Activated T-helper 1 cell treated with Interleukin-2 at 50 U/mL for 16 hours (primary cell): ENCODE measurements at places on chromosomes 11 and 22.

- DNase-seq, result no peak
Measured at GRCh38 chr11:66727282-66728037, 1.6 kb downstream of the SPTBN2 start.

DNA sequence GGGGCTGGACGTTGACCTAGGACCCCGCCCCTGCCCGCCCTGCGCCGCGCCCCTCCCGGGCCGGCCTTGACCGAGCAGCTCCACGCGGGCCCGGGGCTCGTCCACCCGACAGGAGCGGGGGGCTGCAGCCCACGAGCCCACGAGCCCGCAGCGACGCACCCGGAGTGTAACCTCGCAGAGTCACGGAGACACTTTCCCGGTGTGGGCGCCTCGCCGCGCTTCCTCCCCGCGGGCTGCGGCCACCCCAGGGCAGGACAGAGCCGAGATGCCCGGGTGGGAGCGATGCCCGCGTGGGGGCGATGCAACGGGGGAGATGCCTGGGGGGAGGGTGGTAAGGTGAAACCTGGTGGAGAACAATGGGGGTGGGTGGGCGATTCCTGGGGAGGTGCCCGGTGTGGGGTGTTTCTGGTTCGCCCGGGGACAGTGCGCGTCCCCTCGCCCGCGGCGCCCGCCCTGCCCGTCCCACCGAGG, 4.9 kb upstream of the ZBED4 start:
- no peak for DNase-seq

DNA sequence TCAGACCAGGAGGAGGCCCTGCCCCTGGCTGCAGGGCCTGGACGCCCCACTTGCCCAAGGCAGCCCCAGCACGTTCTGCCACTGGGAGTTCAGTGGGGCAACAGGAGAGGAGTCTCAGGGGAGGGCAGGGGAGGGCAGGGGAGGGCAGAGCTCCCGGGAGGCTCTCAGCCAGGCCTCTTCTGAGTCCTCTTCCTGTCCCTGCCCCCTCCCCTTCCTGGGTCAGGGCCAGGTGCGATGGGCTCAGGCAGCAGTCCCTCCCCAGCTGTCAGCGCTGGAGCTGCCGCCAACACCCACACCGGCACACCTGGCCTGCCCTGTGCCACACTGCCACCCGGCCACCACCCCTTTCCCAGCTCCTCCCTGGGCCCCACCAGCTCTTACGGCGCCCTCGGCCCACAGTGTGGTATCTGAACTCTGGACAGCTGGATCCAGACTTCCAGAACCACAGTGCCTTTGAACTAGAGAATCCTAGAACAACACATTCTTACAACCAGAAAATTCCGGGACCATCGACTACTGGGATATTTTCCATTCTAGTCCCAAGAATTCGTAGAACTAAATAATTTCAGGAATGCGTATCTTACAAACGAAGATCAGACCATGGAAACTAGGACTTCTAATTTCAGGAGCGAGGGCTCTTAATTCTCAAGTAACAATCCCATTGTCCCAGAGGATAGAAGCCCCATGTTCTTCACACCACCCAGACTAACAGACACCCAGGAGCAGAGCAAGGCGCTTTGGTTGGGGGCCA, 21.8 kb downstream of the RPL3 start:
- no peak for DNase-seq

DNA sequence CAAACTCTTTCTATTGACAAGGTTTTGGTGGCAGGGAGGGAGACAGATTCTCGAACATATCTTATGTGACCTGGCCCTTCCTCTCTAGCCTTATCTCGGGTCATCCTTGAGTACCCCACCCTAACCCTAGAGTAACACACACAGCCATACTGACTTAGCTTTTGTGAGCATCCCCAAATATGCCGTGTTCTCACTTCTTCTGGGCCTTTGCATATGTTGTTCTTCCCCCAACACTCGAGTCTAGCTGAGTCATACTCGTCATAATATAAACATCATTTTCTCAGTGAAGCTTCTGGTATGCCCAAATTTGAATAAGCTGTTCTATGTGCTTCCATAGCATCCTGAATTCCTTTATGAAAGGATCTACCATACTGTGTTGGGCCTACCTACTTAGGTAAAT, 8.0 kb downstream of the TTC17 start:
- no peak for DNase-seq

DNA sequence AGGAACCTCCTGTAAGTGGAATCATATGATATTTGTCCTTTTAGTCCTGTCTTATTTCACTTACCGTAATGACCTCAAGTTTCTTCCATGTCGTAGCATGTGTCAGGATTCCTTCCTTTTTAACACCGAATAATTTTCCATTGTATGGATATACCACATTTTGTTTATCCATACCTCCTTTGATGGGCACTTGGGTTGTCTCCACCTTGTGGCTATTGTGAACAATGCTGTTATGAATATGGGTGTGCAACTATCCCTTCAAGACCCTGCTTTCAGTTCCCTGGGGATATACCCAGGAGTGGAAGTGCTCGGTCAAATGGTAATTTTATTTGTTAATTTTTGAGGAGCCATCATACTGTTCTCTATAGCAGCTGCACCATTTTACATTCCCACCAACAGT, 244.9 kb upstream of the BLID start:
- DNase-seq, result no peak

DNA sequence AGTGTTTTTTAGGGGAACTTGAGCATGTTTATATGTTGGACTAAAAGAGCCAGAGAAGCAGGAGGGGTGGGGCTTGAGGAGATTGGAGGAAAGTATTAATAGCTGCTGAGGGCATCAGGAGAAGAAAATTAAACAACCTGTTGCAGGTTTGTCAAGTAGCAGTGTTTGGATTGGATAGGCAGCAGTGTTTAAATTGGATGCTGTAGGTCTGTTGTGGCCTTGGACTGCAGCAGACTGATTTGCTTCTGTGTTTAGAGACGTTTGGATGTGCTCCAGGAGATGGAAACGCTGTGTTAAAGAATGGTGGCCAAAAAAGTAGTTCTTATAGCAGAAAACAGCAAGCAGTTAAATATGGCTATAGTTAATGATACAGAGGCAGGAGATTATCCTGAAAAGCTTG, 5.7 kb downstream of the EIF3L start:
- DNase-seq, result no peak

- no peak for DNase-seq
Measured at GRCh38 chr11:107785401-107785800, 73.2 kb downstream of the SLC35F2 start.

GRCh38 chr11:38612701-38613100, 2014.7 kb upstream of the RAG2 start:
- DNase-seq, result no peak

- DNase-seq, result no peak
Measured at GRCh38 chr11:47460571-47461235, 11.8 kb upstream of the RAPSN start.

DNA sequence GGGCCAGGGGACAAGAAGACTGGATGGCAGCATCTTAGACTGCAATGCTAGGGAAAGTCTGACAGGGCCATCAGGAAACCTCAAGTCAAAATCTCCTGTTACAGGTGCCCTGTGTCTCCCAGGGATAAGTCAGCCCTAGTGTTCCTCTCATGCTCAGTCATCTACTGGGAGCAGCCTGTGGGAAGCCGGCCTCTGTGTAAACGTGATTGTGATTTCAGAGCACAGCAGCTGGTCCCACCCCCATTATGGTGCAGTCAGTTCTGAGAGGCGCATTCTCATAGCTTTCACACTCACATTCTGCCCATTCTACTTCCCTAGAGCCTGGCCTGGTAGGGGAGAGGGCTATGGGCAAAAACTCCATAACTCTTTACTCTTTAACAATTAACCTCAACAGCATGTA, 7.2 kb upstream of the SLN start:
- no peak for DNase-seq

- DNase-seq, result no peak
Measured at GRCh38 chr11:106961518-106961917, 56.8 kb downstream of the GUCY1A2 start.

- DNase-seq, result no peak
Measured at GRCh38 chr22:41576877-41577276, 12.8 kb downstream of the PMM1 start.

- DNase-seq, result no peak
Measured at GRCh38 chr11:110832539-110832938, 120.3 kb upstream of the ARHGAP20 start.

DNA sequence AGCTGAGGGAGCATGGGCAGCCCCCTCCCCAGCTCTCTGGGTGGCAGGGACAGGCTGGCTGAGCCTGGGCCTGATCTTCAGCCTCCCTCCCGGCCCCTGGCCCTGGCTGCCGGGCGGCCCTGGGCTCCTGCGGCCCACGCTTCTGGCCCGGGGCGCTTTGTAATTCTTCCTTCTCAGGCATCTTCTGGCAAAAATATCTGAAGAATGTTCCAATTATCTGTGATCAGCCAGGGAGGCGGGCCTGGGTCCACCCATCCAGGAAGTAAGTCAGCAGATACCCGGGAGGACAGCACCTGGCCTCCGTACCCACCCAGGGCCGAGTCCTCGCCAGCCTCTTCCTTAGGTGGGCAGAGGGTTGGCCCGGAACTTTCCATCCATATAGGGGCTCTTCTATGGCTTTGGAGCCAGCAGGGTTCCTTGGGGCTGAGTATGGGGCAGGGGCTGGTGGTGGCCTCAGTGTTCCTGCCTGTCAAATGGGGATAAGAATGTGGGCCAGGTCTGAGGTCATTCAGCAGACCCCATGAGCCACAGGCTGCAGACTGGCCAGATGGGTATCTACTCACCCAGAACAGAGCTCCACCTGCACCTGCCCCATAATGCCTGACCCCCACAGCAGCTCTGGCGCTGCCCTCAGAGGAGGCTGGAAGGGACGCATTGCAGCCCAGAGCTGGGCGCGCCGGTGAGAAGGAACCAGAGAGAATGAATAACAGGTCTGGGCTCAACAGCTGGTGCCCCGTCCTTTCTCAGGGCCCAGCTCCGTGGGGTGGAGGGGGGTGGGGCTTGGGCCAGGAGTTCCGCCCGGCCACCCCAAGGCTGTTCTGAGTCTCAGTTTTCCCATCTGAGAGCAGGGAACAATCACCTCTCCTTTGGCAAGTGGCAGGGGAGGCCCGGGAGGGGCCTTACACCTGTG, 16.2 kb downstream of the WNT7B start:
- DNase-seq, result no peak

GRCh38 chr11:45483416-45483815, 182.0 kb downstream of the CHST1 start:
- no peak for DNase-seq

GRCh38 chr11:2961080-2961479, 31.0 kb downstream of the NAP1L4 start:
- no peak for DNase-seq

DNA sequence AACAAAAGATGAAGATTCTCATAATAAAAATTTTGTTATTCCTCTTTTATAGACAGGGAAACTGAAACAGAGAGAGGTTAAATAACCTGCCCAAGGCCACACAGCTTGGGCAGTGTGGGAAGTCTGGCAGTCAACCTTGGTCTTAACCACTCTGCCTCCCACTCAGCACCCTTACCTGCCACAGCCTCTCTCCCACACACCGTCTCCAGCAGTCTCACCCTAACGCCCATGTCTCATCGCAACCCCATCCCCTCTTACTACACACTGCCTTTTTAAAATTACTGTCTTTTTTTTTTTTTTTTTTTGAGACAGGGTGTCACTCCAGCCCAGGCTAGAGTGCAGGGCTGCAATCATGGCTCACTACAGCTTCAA, 25.0 kb downstream of the ARRB1 start:
- no peak for DNase-seq

DNA sequence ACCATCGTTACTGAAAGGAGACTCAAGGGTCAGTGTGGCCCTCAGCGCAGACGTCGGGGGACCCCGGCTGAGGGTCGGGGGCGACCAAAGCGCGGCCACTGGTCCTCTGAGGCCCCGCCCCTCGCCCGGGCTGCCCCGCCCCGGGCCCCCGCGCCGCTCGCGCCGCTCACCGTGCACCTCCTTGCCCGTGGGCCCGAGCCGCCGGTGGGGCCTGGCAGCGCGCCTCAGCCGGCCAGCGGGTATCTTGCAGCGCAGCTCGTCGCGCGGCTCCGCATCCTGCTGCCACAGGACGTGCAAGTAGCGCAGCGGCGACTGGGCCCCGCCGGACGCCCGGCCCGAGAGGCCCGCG, 419 bp downstream of the ANKRD54 start:
- DNase-seq, result peak; percentile 35

- no peak for DNase-seq
Measured at GRCh38 chr11:534396-535209, 773 bp downstream of the HRAS start.

DNA sequence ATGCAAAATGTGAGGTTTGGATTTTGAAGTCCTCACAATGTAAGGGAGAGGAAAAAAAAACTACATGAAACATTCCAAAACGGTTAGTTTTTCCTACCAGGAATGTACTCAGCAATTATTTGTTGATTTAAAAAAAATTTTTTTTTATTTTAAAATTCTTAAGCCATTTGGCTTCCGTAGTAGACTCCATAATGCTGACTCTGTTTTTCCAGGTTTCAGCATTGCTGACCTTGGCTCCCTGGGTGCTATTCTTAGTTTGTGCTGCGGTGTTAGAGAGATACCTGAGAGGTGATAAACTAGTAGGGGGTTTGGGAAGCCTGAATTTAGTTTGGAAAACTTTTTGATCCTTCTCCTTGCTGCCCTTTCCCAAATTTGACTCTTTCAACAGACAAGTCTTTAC, 10.6 kb downstream of the STT3A start:
- DNase-seq, result no peak

DNA sequence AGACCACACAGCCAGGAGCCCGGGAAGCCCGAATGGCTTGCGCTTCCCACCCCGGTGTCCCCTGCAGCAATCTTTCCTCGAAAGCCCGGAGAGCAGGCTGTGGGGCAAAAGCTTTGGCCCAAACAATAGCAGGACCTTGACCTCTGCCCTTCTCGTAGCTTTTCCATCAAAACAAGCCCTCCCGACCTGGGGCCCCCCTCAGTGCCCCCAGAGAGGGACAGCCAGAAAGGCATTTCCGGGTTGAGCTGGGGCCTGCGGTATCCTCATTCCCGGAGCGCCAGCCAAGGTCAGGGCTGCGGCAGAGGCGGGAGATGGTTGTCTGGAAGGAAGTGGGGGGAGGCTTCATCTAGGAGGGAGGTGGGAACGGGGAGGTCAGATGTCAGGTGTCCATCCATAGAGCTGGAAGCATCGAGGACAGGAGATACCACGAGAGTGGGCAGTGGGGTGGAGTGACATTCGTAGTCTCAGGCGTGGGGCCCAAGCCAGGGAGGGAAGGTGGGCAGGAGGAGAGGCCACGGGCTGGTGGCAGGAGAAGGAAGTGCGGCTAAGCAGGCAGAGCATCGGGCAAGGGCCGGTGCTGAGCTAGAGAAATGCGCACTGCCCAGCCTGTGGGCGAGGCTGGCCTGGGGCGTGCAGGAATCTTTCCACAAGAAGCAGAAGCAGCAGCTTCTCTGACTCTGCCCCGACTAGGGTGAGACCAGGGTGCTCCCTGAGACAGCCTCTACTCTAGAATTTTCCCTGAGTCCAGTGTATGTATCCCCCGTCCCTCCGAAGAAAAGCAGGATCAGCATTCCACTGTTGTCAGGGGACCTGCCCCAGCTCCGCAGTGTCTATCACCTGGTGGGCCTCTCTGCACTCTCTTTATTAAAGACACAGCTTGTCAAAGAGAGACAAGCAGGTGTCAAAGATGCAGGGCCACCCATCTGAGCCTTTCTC, 14.3 kb downstream of the PDGFB start:
- DNase-seq, result no peak
